ENCODE measurements at places on chromosomes 6 and 20.

DNA sequence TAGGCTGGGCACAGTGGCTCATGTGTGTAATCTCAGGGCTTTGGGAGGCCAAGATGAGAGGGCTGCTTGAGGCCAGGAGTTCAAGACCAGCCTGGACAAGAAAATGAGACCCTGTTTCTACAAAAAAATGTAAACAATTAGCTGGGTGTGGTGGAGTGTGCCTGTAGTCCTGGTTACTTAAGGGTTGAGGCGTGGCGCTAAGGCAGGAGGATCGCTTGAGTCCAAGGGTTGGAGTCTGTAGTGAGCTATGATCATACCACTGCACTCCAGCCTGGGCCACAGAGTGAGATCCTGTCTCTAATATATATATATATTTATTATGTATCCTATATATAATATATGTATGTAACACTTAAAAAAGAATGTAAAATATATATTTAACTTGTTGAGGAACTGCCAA is 7.9 kb upstream of the ABRACL start:
- no peak for DNase-seq

GRCh38 chr20:50460608-50461267 is 49.4 kb upstream of the PTPN1 start:
- DNase-seq: peak; percentile 62

DNA sequence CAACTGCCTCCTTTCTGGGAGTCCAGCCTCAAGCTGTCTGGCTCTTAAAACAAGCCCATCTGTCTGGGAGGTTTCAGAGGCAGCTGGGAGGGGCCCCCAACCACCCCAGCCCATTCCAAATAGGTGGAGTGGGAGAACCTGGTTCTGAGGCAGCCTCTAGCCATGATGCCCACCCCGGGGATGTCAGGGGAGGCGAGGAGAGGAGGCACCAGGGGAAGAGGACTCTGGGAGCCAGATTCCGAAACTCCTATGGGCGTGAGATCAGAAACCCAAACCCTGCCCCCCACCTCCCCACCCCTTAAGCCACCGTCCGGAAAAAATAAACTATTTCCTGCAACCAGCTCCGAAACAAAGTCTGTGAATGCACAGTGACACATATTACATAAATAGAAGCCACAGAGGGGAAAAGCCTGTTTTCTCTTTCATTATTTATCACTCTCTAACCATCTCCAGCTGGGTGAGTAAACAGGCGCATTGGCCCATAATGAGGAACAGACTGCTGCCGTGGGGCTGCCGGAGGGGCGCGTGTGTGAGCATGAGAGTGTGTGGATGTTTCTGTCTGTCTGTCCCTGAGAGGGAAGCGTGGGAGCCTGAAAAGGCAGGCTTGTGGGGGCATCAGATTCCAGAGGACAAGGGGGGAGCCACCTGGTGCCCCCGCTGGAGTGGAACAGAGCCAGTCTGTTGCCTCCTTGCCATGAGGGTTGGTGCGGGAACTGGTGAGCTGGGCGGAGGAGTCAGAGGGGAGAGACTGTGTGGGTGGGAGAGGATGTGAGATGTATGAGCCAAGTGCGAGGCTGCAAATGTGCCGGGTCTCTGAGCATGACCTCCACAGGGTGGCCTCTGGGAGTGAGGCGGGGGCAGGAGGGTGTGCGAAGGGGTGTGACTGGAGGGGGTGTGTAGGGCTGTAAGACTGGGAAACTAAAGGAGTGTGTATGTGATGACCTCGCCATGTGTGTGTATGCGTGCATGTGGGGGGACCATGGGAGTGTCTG is 14.3 kb upstream of the FOXP4 start:
- DNase-seq: no peak

- no peak for DNase-seq
Observed at GRCh38 chr6:39441301-39441700, 118.8 kb upstream of the KCNK16 start.

DNA sequence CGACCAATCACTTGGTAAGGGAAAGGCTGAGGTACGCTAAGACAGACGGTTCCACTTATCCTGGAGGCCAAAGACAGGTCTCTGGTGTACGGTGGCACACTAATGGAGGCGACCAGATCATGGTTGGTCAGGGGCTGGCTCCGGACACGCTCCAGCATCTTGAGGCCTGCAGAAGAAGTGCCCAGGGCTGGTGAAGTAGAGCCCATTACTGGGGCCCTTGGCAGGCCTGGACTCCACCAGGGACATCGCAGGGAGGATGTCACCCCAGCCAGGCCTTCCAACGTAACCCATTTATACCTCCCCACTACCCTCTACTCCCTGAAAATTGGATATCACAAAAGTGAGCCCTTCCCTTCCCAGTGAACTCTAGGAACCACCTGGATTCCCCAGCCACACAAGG is 16.2 kb downstream of the KHDC1L start:
- DNase-seq: no peak

DNA sequence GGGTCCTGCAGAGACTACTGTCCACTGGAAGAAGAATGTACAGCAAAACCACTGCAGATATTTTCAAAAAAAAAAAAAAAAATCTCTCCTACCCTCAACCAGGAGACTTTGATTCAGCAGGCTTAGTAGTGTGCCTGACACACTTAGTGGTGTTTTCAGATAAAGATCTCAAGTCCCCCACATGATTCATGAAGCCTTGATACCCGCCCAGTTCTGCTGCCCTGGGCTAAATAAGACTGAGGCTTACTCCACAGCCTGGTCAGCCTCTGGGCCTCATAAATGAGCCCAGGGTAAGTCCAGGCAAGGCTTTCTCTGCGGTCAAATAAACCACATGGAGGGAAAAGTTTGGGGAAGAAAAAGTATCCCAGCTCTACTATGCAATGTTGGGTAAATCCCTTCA is 222.1 kb upstream of the ARID1B start:
- no peak for DNase-seq

GRCh38 chr6:10531942-10532341 is 10.8 kb downstream of the GCNT2 start:
- DNase-seq: no peak

DNA sequence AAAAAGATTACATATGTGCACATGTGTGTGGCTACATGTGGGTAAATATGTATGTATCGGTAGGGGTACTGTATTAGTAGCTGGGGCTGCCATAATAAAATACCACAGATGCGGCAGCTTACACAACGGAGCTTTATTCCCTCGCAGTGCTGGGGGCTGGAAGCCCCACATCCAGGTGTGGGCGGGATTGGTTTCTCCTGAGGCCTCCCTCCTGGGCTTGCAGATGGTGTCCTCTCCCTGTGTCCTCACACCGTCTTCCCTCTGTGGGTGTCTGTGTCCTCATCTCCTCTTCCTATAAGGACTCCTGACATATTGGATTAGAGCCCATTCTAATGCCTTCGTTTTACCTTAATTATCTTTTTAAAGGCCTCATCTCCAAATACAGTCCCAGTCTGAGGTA is 97.7 kb downstream of the LY86 start:
- DNase-seq: no peak

GRCh38 chr6:35287671-35288396 is 9.8 kb upstream of the DEF6 start:
- no peak for DNase-seq
